NCI-H526 (cell line): ENCODE measurements at places on chromosomes 6 and 20.
A peak's percentile ranks its signal among the peaks of the same experiment; 100 is the strongest.

DNA sequence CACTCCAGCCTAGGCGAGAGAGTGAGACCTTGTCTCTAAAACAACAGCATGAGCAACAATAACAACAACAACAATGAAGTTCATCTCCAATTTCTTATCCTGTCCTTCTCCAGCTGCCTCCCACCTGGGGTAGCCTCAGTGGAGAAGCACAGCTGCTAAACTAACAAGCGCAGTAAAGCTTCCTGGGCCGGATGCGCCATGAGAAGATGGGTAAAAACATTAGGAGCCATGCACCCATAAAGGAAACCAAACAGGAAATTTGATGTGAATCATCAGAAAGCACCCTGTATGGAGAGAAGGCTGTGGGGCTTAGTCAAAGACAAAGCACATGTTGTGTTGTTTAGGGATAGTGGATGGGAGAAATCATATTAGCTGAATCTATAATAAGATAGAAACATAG, 61.1 kb upstream of the CCN6 start:
- DNase-seq, result no peak

DNA sequence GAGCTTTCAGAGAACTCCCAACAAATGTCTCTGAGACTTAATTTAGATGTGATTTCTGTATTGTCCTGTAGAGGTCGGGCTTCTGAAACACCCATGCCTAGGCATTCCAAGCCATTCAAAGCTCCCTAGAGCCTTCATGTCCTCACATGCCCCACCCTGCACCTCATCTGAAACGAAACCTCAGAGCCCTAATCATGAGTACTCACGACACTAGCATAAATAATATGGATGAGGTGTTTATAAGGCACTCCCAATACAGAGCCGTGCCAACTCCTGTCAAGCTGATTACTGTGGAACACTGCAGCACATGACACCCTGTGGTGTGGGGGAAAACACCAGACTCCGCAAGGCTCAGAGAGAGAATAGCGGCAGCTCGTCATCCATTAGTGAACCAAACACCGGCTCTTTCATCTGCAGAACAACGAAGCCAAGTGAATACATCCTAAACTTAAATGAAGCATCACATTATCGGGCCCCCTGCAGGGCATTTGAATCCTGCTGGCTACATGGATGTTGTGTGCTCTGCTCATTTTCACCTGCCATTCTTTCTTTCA, 83.8 kb downstream of the FNDC1 start:
- DNase-seq, result peak; percentile 50

DNA sequence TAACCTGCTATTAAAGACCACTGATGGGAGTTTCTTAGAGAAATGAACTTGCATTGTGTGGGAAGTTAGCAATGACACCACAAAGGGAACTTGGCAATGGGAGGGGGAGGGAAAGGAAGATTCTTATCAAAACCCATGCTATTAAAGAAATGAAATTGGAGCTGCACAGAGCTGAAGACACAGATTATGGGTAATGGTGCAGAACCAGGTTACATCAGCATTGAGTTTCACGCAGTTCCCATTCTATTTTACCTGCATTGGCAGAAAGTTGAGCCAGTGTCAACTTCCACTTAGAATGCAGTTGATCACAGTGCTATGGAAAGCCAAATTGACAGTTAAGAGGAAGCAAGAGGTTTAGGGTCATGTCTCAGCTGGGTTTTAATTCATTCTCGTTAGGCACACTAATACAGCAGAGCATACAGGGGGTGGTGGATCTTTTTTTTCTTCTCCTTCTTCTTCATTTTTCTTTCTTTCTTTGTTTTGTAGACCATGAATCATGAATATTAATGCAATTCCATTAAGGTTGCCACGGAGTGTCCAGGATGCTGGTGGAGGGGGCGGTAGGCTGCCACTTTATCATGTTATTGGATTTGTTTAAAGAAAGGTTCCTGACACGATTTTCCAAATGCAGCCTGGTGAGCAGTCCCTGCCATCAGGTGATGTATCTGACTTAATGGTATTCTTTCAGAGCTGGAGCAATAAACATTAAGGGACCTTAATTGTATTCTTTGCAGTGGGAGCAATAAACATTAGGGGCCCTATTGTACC, 1092.0 kb upstream of the MAP3K7 start:
- no peak for DNase-seq

DNA sequence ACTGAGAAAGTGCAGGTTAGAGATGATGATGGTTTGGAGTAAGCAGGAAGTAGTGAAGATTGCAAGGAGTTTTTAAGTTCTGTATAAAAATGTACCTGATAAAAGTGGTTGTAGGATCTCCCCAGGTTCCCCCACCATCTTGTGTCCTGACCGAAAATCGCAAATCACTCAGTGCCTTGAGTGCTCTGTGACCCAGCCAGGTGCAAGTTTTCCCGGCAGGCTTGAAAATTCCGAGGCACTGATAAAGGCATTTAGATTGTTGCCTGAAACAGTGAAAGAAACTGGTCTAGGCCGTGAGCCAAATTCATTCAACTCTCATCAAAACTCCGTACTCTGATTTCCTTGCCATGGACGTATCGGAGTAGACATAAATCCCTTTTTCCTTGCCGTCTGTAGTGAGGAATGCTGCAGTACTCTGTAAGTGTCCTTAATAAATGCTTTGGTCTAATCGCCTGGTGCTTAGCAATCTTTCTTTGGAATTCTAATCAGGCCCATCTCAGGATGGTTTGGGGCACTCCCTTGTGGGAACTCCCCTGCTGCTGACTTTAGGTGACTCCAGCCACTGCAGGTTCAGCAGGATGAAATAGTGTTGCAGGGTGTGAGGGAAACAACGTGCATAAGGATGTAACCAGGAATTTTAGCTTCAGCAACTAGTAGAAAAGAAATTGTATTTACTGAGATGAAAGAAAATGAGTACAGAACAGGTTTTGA, 1199.8 kb upstream of the MAP3K7 start:
- DNase-seq, result no peak

DNA sequence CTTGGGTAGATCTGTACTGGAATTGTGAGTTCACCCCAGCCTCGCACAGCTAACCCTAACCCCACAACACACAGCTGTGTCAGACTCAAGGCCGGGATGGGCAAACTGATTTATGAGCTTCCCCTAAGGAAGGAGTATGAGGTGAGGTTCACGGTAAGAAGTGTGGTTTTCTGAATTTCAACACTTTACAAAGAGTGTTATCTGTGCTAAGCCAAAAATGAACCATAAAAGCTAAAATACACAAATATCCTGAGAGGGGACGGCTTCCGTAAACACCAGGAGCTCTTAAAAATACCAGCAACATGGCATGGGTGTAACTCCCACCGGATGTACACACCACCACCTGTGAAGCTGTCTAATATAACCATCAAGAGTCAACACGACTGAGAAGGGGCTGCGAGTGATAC, 101.2 kb downstream of the ATP9A start:
- no peak for DNase-seq
